Ureter (tissue), 1 donor: ENCODE measurements at places on chromosomes 3 and 15. TPM values are rescaled to one million over a fixed set of nuclear protein-coding genes. Genes with fewer than 3 reads are reported as not detected.

The ITIH3 gene
- 4.6 TPM for total RNA-seq

The SKIL gene
- 51.9 TPM for total RNA-seq

The FGF7 gene
- 48.3 TPM for total RNA-seq

GRCh38 chr3:191166368-191166767, 32.7 kb upstream of the OSTN start:
- DNase-seq: no peak

DNA sequence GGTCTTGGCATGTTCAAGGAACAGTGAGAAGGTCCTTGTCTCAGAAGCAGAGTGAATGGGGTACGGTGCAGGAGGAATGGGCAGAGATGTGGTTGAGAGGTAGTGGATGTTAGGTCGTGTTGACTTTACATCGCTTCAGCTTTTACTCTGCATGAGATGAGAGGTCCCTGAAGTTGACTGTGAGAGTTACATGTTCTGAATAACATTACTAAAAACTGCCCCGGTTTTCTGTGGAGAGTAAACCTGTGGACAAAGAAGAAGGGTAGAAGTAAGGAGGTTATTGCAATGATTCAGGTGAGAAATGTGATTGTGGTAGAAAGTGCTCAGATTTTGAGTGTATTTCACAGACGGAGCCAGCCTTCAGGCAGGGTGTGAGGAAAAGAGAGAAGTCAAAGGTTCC, 105.6 kb downstream of the ARNT2 start:
- no peak for DNase-seq

DNA sequence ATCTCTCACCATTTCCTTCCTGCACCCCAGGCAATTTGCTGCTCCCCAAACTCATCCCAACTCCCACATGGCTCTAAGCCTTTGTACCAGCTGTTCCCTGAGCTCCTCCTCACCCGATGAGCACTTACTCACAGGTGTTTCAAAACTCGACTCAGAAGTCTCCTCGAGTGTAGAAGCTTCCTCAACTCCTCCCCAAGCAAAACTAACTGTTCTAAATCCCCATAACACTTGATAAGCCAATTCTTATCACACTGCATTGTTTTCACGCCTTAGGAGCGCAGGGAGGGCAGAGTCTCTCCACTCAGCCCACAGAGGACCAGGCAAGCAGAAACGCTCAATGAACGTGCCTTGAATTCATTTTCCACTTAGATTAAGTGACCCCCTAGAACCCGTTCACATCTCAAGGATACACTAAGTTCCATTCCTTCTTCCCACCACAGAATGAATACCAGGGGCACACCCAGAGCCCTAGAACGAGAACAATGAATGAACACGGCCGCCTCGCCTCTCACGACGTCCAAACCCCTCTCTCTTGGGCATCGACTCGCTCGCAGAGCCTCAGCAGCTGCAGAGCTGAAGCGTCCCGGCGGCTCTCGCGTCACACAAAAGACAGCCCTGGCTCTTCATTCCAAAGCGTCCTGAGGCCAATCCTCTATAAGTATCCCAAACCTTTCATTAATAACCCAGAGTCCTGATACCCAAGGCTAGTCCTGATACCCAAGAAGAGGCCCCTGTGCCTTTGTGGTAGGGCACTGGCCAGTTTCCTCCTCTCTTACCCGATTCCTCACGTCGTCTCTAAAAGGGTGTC, 1.1 kb downstream of the RAF1 start:
- DNase-seq: no peak
